Cortex of kidney (tissue), 1 donor: ENCODE measurements at places on chromosomes 4 and X.

GRCh38 chr4:19675172-19675811, 576.4 kb upstream of the SLIT2 start:
- DNase-seq = no peak

- DNase-seq = no peak
Measured at GRCh38 chr4:42750856-42751255, 94.0 kb upstream of the ATP8A1 start.

DNA sequence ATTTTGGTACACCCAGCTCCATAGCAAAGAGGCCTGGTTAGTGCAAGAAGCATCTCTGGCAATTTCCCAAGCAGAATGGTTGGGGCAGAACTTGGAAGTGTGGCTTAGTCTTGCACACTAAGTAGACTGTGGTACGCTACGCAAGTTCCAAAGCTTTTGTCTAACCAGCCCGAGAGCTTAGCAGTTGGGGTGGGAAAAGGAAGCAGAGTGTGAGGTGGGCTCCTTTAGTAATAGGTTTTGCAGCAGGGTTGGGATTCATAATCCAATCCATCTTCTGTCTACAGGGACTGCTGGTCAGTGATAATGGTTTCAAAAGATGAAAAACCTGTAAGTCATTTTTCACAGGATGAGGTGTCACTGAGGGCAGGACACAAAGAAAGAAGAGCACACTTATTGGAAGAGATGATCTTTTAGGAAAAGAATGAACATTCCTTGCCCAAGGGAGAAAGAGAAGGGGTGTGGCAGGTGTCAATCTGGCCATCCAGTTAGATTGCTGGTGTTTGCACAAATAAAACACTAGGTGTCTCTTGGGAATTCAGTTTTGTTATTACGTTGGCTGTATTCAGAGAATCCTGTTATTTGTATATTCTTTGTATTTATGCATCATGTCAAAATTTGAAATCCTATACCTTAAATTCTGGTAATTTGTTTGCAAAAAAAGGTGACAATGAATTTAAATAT, 244.3 kb downstream of the GPAT3 start:
- DNase-seq = no peak

GRCh38 chr4:32488690-32489089, 1768.5 kb downstream of the PCDH7 start:
- DNase-seq = no peak
